DND-41 (cell line): ENCODE measurements at places on chromosomes 3 and 15.

DNA sequence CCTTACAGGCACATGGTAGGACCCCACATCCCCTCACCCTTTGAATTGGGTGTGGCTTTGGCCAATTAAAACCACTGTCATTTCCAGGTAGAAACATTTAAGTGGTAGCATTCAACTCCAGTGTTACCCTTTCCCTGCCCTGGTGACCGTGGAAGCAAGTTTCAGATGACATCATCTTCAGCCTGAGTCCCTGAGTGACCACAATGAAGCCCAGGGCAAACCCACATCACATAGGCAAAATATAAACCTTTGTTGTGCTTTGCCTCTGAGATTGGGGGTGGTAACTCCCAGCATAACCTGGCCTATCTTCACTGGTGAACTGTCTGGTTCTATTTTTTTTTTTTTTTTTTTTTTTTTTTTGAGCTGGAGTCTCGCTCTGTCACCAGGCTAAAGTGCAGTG is 404.0 kb upstream of the WNT5A start:
- DNase-seq = no peak
- no peaks in the 10 kb centered on the region for H3K4me1 ChIP-seq
- no peak overlapping the region for H3K4me3 ChIP-seq

DNA sequence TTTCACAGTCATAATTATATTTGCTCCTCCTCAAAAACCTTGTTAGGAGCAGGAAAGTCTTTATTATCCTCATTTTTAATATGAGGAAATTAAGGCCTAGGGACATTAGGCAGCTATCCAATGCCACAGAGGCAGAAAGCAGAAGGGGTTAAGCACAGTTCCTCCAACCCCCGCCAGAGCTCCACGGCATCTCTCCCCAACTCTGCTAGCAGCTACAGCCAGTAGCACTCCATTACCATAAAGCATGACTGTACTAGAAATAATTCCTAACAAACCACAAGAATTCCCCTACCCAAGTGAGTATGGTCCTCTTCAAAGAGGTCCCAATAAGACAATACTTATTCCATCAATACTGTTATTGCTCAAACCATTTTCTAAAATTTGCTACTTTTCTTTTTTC is 9.8 kb downstream of the HEG1 start:
- H3K27ac ChIP-seq = no peak overlapping the region
- no peak overlapping the region for H3K4me3 ChIP-seq
- no peaks in the 10 kb centered on the region for H3K36me3 ChIP-seq
- H3K4me1 ChIP-seq = peaks cover 7% of the 10 kb centered on the region
- no peaks in the 10 kb centered on the region for H3K27me3 ChIP-seq
- DNase-seq = no peak

- no peaks in the 10 kb centered on the region for H3K36me3 ChIP-seq
- no peaks in the 10 kb centered on the region for H3K27me3 ChIP-seq
- no peak overlapping the region for H3K4me3 ChIP-seq
- no peak overlapping the region for H3K27ac ChIP-seq
- DNase-seq = no peak
These were observed 804.0 kb downstream of the ROBO1 start for GRCh38 chr3:78963771-78964170.

DNA sequence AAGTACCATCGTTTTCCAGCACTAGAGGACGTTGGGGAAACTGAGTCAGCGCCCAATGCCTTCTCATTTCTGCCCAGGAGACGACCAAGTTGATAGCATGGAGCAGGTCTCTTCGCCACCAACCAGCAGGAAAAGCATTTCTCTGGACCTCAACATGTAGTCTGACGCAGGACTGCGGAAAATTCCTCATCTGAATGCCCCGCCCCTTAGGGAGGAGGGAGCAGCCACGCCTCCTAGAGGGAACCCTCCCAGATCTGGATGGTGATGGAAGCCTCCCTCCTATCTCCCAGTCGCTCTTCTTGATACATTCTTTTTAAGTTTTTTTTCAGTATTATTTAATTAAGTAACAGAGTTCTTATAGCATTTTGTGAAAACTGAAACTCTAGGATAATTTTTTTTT is 17.4 kb upstream of the MINDY4B start:
- no peaks in the 10 kb centered on the region for H3K36me3 ChIP-seq
- H3K4me1 ChIP-seq = no peaks in the 10 kb centered on the region
- no peak overlapping the region for H3K27ac ChIP-seq
- DNase-seq = no peak
- H3K27me3 ChIP-seq = peaks cover 27% of the 10 kb centered on the region
- no peak overlapping the region for H3K4me3 ChIP-seq

DNA sequence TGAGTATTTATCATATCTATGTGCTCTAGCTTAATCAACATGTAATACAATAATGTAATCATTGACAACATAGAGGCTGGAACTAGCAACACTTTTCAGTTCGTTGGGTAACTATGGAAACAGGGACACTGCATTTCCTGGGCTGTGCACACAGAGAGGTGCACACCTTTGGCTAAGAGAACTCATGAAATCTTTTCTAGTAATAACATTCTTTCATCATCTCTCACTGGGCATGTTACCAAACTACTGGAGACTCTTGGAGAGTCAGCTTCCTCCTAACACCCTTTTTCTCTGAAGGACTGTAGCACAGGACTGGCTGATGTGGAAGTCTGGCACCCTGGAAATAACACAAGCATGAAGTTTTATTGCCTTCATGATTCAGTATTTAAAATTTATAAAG is 135.6 kb downstream of the KCNMB2 start:
- no peaks in the 10 kb centered on the region for H3K36me3 ChIP-seq
- no peak overlapping the region for H3K4me3 ChIP-seq

DNA sequence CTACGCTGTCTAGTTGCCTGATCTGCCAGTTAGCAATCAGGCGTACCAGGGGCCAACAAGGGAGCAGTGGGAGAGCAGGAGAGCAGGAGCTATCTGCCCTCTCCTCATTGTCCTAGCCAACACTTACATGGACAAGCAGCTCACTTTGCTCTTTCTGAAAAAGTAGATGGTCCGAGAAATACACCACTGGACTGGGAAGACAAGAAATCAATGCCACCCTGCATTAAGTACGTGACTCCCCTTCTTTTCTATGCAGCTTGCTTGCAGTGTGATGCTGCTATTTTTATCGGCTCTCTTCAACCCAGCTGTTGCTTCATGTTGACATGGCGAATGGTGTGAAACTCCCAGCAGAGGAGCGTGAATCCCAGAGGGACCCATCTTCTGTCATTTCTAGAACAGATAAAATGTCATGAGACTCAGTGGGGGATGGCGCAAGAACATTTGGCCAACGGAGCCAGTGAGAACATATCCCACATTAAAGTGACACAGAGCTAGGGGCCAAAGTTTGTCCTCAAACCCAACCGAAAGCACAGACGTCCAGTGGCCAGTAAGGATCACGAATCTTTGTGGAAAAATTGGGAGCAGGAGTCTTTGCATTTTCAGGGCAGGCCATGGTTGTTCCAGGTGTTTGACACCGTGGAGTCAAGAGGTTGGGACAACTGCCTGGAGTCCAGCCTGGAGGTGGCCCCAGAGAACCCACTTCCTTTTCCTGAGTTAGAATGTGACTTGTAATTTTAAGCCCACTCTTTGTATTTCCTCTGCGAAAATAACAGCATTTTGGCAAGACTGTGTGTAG is 53.7 kb upstream of the MEF2A start:
- H3K4me3 ChIP-seq = no peak overlapping the region
- peak; percentile 51 for DNase-seq
- H3K4me1 ChIP-seq = peaks cover 71% of the 10 kb centered on the region
- H3K27ac ChIP-seq = peak overlapping the region; percentile 86
- no peaks in the 10 kb centered on the region for H3K36me3 ChIP-seq
- no peaks in the 10 kb centered on the region for H3K27me3 ChIP-seq

DNA sequence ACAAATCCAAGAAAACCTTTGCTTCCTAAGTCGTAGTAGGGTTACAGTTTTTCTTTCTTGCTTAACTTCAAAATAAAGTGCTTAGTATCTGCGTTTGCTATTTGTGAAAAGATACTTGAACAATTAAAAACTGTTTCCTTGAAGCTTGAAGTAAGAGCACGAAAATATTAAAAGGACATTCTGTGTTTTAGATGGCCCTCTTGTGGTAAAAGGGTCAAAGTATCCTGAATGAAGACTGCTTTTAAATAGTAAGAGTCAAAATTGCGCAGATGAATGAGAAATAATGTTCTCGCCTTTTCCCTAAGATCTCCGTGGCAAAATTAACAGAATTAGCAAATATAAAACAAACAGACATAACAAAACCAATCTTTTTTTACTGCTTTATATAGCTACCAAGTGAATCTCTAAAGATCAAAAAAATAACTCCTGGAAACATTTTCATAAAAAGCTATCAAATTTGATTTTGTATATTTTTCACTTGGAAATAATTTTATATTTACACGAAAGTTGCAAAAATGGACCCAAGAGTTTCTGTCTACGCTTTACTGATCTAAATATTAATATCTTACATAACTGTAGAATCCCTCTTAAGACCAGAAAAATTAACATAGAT is 175.4 kb downstream of the MBNL1 start:
- H3K4me3 ChIP-seq = no peak overlapping the region
- no peak overlapping the region for H3K27ac ChIP-seq
- no peak for DNase-seq
- peaks cover 52% of the 10 kb centered on the region for H3K36me3 ChIP-seq

- H3K4me1 ChIP-seq = peaks cover 21% of the 10 kb centered on the region
- peaks cover 10% of the 10 kb centered on the region; the same call in 1 of the 2 replicates for H3K36me3 ChIP-seq
- peaks cover 3% of the 10 kb centered on the region for H3K27me3 ChIP-seq
- no peak overlapping the region for H3K4me3 ChIP-seq
- no peak overlapping the region for H3K27ac ChIP-seq
- no peak for DNase-seq
These were observed 7.0 kb downstream of the SPSB4 start for GRCh38 chr3:141057946-141058800.

- no peaks in the 10 kb centered on the region for H3K4me1 ChIP-seq
- DNase-seq = no peak
- no peaks in the 10 kb centered on the region; the same call in 1 of the 2 replicates for H3K36me3 ChIP-seq
- no peak overlapping the region for H3K4me3 ChIP-seq
- H3K27ac ChIP-seq = no peak overlapping the region
- H3K27me3 ChIP-seq = no peaks in the 10 kb centered on the region
These were observed 27.4 kb downstream of the TCAIM start for GRCh38 chr3:44365952-44366351.

DNA sequence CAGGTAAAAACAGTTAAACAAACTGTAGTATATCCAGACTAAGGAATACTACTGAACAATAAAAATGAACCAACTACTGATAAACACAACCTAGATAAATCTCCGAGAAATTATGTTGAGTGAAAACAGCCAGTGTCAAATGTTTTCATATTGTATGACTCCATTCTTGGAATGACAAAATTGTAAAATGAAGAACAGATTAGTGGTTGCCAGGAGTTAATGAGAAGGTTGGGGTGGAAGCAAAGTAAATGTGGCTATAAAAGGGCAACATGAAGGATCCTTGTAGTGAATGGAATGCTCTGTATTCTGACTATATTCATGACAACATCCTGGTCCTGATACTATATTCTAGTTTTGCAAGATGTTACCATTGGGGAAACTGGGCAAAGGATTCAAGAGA is 27.5 kb upstream of the ACKR4 start:
- H3K27ac ChIP-seq = no peak overlapping the region
- H3K4me3 ChIP-seq = no peak overlapping the region
- H3K4me1 ChIP-seq = no peaks in the 10 kb centered on the region
- H3K27me3 ChIP-seq = no peaks in the 10 kb centered on the region
